Fibroblast of skin of right quadriceps (primary cell): ENCODE measurements at places on chromosomes 16 and 17.
A peak's percentile ranks its signal among the peaks of the same experiment; 100 is the strongest.

- no peak for DNase-seq
Measured at GRCh38 chr16:65722429-65722828, 600.6 kb upstream of the CDH11 start.

GRCh38 chr17:1234455-1234854, 35.8 kb upstream of the BHLHA9 start:
- no peak for DNase-seq

DNA sequence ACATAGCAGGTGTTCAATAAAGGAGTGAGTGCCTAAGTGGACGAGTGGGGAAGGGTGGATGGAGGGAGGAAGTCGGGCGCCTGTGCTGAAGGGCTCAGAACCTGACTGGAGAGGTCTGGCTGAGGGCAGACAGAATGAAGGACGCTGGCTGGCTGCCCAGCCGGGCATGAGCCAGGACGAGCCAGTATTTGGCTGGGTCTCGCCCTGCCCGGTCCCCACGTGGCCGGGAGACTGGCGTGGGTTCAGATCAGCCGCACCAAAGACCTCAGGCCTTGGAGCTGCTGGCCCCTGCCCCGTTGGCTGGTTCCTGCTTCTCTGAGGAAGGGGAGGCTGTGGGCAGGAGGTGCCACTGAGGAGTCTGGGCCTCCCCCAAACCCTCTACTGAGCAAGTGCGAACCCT, 79.8 kb downstream of the ENGASE start:
- no peak for DNase-seq

DNA sequence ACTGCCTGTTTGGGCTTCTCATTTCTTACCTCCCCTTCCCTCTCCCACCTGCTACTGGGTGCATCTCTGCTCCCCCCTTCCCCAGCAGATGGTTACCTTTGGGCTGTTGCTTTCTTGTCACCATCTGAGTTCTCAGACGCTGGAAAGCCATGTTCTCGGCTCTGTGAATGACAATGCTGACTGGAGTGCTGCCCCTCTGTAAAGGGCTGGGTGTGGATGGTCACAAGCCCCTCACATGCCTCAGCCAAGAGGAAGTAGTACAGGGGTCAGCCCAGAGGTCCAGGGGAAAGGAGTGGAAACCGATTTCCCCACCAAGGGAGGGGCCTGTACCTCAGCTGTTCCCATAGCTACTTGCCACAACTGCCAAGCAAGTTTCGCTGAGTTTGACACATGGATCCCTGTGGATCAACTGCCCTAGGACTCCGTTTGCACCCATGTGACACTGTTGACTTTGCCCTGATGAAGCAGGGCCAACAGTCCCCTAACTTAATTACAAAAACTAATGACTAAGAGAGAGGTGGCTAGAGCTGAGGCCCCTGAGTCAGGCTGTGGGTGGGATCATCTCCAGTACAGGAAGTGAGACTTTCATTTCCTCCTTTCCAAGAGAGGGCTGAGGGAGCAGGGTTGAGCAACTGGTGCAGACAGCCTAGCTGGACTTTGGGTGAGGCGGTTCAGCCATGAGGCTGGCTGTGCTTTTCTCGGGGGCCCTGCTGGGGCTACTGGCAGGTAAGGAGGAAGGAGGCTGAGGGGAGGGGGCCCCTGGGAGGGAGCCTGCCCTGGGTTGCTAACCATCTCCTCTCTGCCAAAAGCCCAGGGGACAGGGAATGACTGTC, at the start of gene CD68:
Gene CD68, plus strand, starts transcription at position 638 of the 833 bp plus-strand sequence. Its CDS starts 40 bp downstream, at position 678.
- DNase-seq, result peak; percentile 91

- DNase-seq, result no peak
Measured at GRCh38 chr17:31415004-31415454, 23.6 kb downstream of the RAB11FIP4 start.

- DNase-seq, result peak; percentile 61
Measured at GRCh38 chr16:87240211-87241136, 76.7 kb downstream of the C16orf95 start.

GRCh38 chr16:72013888-72014581, 5.5 kb downstream of the DHODH start:
- DNase-seq, result peak; percentile 9

DNA sequence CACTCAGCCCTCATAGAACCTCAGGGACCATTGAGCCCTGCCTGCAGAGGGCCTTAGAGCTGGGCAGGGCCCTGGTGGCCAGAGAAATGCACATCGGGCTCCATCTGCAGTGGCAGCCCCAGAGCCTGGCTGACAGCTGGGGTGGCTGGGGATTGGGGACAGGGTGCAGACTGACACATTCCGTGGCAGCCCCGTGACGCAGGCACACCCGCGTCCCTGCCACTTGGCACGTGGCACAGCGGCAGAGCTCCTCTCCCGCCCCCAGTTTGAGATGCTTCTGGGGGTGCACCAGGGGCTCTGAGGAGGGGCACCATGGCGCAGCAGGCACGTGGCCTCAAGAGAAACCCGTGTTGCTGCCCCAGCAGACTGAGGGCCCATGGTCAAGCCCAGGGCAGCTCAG, 2.2 kb downstream of the FBXL16 start:
- no peak for DNase-seq

DNA sequence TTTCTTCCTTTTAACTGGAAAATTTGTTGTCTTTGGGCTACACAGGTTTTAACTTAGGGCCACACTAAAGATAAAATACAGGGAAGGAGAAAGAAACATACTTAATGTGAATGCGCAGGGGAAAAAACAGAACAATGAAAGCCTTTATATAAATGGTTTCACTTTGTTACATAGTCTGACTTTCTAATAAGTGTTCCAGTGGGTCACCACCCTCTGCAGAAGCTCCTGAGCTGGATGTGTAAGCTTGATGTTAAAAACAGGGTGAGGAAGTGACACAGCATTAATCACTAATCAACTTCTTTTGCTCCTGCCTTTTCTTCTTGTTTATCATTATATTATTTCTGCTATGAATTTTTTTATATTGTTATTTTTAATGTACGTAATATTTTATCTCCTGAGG, 445.6 kb upstream of the CA10 start:
- DNase-seq, result no peak
